NCI-H2081 treated with DMSO at 0.1 percent for 48 hours (cell line): ENCODE measurements at places on chromosomes 13 and 19.

DNA sequence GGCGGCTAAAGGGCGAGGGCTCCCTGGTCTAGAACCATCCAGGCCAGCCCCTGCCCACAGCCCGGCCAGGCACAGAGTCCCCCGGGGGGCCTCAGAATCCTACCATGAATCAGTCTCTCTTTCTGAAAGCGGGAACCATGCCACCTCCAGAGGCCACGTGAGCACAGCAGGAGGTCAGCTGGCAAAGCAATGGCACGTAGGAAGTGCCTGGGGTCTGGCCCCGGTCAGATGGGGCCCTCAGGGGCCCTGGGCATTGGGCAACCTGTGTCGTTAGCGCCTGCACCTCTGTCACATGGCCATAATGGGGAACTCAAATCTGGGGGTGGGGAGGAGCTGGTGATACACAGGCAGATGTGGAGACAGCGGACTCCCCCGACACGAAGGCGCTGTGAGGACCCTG, 8.8 kb downstream of the MFSD12 start:
- DNase-seq: no peak

- no peak for DNase-seq
These were observed 97.5 kb downstream of the MAB21L1 start for GRCh38 chr13:35378939-35379338.

DNA sequence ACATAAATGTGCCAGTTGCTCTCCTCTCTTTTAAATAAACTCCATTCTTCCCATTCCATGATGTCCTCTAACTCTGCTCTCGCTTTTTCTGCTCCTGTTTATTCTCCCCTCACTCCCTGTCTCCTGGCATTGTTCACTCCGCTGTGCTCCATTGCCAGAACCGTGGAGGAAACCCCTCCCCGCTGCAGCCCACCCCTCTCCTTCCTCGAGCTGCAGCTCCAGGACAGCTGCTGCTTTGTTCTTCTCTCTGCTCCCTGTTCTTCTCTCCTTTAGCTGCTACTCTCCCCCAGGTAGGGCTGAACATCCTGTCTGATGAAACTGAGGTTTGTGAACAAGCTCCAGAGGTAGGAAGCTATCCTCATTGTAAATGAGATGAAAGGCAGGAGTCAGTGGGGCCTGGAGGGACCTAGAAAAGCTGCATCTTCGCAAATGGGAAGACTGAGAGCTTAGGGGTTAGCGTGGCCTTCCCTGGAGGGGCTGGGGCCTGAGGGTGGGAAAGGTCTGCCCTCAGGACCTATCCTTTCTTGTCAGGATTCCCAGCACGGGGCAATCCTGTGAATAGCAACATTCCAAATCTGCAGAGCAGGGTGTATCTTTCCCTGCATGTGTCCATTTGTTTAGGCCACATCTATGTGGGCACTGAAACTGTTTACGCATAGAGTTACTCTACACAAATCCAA, 243.7 kb downstream of the DNAJC15 start:
- DNase-seq: no peak

DNA sequence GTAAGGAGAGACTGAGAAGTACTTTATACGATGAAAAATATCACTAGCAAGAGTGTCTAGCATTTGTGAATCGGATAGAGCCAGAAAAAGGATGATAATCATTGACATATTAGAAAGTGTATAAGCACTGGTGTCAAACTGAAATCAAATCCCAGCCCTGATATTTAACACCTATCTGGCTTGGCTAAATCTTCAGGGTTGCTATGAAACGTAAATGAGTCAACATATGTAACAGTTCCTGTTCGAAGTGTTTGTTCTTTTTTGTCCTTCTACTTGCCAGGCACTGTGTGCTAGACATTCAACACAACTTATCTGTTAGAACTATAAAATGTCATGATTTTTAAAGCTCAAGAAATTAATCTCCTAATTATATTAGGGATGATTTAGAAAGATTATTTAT, 40.8 kb downstream of the SERPINE3 start:
- DNase-seq: peak; percentile 6

GRCh38 chr13:26693749-26694463, 66.7 kb downstream of the GPR12 start:
- DNase-seq: no peak
